ENCODE measurements at places on chromosomes 6 and 20.
A peak's percentile ranks its signal among the peaks of the same experiment; 100 is the strongest.

GRCh38 chr6:2950713-2951112 lies 20.7 kb downstream of the SERPINB6 start:
- DNase-seq: no peak

- DNase-seq: no peak
Observed at GRCh38 chr6:53168516-53169267, 20.1 kb upstream of the GCM1 start.

GRCh38 chr6:158046201-158047126 lies 64.8 kb downstream of the SYNJ2 start:
- DNase-seq: no peak

DNA sequence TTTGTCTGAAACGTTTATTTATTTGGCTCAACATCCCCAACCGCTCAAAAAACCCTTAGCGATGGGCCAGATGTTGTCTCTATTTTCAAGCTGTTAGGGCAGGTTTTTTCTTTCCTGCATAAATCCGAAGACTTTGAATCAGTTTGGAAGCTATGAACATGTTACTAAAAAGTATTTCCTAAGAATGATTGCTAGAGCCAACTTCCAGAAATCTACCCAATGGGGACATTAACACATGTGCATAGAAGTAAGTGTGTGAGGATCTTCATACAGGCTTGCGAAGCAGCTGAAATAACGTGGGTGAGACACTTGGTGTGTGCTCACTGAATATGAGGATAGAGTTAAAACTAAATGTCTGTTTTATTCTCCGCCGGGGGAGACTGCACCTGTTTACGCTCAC lies 106.8 kb downstream of the BCAS1 start:
- no peak for DNase-seq

DNA sequence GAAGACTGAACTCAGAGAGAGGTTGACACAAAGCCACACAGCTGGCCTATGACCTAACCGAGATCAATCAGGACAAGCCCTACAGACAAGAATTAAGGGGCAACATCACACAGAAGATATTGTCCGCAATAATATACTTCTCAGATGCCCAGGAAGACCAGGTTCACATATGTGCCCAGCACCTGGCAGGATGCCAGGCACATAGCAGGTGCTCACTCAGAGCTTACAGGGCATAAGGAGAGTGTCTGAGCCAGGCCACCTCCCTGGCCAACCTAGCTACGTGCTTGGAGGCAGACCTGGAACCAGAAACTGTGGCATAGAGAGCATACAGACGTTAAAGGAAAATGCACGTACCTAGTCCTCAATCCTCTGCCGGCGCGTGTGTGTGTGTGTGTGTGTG lies 87.0 kb upstream of the LRFN2 start:
- DNase-seq: no peak

- DNase-seq: no peak
Observed at GRCh38 chr6:152353440-152353839, 283.7 kb downstream of the SYNE1 start.

DNA sequence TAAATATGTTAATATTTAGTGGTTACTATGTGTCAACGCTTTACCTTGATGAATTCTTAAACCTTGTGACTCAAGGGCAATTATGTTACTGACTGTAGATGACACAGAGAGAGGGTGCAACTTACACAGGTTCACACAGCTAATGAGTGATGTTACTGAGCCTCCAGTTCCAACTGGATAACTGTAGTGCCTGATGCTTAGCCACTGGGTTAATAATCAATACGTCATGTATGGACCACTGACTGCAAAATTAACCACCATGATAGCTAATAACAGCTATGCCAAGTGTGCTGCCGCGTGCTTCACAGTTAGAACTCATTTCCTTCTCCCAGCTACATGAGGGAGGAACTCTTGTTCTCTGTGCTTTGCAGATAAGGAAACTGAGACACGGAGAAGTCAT lies 45.4 kb downstream of the SIRPA start:
- DNase-seq: no peak

GRCh38 chr6:157667211-157668008 lies 155.6 kb upstream of the SNX9 start:
- peak; percentile 36 for DNase-seq

- DNase-seq: no peak
Observed at GRCh38 chr20:53003420-53004154, 31.4 kb downstream of the TSHZ2 start.

DNA sequence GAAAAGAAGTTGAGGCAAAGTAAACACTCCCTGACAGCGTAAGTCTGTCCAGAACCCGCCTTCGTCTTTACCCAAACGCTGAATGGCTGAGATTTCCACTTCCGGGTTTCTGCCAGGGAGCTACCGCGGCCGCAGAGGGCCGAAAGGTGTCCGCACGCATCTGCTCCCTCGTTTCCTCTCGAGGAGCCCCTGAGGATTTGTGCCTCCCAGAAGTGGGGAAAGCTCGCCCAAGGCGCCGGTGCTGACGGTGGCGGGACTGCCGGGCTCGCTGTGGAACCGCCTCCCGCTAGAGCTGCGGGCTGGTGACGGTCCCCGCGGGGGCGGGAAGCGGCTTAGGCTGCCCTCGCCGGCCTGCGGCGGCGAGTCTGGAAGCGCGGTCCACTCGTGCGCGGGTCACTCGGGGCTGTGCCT lies 1760.2 kb upstream of the DEFB115 start:
- peak; percentile 28 for DNase-seq

DNA sequence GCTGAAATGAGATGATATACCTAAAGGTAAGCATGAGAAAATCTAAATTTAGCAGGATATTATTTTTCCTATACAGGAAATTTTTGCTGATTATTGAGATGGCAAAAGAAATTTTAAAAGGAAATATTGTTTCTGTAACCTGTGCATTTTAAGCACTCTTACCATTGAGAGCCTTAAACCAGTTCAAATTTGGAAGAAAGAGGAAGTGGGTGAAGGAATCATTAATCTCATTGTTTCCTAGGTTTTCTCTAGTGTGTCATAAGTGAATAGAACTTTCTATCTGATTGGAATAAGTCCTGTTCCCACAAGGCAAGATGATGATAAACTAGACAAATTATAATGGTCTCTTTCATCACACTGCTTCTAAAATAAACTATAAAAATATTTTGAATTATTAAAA lies 22.4 kb upstream of the FKBP1C start:
- DNase-seq: no peak

DNA sequence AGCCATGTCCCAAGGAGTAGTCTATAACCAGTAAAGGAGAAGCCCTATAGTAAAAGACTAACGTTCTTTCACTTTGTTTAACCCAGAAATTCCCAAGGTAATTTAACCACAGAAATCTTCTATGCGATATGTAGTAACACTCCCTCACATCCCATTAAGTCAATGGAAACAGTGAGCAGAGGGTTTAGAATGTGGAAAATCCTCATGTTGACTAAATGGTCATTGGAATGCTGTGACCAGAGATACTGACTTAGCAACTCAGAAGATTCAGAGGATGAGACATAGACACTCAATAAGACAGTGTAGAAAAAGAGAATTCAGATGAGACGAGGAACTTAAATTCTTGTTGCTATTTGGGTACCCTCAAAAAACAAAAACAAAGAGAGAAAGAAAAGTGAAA lies 562.2 kb upstream of the NOX3 start:
- DNase-seq: no peak

DNA sequence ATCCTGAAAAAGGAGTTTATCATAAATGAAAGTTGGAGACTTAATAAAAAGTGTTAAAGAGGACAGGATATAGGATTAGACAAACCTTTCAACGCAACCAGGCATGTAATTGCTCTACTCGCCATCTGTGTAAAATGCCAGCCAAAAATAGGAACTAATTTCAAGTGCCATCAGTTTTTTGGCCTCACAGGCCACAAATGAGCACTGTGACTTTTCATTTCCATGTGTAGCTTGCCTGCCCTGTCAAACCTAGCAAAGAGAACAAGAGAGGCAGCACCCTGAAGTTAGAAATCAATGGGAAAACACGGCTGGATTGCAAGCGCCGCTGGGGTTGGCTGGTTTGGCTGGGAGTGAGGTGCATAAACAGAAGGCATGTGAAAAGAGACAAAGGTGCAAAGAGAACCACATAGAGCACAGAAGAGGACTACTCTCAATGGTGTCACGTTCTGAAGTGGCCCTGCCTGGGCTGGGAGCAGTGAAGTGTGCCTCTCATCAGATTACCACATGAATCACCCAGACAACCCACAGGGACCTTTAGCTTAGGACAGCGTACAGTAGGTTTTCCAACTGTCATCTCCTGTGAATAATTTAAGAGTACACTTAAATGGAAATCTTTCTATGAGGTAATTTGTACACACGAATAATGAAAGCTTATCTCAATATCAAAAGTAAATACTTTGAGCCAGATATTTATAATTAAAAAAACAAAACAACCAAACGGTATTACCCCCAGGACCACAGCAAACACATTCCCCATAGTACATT lies 78.0 kb upstream of the NHSL1 start:
- no peak for DNase-seq

- DNase-seq: no peak
Observed at GRCh38 chr20:36298795-36299339, 7.3 kb upstream of the DLGAP4 start.

- no peak for DNase-seq
Observed at GRCh38 chr6:130620338-130620781, 206.8 kb upstream of the SMLR1 start.

GRCh38 chr6:112307707-112308106 lies 39.4 kb upstream of the RFPL4B start:
- no peak for DNase-seq

GRCh38 chr20:50572938-50573777 lies 63.0 kb downstream of the PTPN1 start:
- no peak for DNase-seq

GRCh38 chr6:138655828-138656227 lies 117.7 kb upstream of the CCDC28A start:
- no peak for DNase-seq

DNA sequence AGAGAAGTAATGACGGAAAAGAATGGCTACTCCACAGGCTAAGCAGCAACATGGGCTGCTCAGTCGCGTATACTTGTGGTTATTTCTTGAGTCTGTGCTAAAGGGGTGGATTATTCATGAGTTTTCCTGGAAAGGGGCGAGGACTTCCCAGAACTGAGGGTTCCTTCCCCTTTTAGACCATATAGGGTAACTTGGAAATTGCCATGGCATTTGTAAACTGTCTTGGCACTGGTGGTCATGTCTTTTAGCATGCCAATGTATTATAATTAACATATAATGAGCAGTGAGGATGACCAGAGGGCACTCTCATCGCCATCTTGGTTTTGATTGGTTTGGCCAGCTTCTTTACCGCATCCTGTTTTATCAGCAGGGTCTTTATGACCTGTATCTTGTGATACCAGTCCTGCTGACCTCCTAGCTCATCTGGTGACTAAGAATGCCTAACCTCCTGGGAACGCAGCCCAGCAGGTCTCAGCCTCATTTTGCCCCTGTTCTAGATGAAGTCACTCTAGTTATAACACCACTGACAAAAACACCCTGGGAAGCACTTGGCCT lies 11.4 kb downstream of the LBP start:
- no peak for DNase-seq

- DNase-seq: peak; percentile 62
Observed at GRCh38 chr20:25987073-25987927, 290.6 kb upstream of the ZNF337 start.

- DNase-seq: no peak
Observed at GRCh38 chr20:29741894-29742698, 1515.4 kb upstream of the DEFB115 start.

GRCh38 chr6:142378138-142378875 lies 76.5 kb downstream of the ADGRG6 start:
- no peak for DNase-seq

DNA sequence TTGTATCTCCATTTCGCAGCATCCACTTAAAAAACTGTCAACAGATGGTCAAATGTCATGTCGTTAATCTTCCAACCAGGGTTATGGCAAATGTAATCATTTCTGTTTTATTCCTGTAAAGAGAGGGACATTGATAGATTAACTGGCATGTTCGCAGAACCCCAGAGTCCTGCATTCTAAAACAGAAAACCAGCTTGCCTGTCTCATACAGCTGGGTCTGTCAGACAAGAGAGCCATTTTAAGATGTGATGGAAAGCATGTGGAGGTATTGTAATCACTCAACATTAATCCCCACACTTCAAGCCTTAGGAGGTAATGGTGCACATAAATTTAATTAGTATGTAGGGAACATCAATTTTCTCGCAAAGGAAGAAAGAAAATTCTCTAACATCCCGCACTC lies 4.4 kb downstream of the SMLR1 start:
- DNase-seq: no peak

- no peak for DNase-seq
Observed at GRCh38 chr20:23125159-23125558, 39.0 kb upstream of the CD93 start.

DNA sequence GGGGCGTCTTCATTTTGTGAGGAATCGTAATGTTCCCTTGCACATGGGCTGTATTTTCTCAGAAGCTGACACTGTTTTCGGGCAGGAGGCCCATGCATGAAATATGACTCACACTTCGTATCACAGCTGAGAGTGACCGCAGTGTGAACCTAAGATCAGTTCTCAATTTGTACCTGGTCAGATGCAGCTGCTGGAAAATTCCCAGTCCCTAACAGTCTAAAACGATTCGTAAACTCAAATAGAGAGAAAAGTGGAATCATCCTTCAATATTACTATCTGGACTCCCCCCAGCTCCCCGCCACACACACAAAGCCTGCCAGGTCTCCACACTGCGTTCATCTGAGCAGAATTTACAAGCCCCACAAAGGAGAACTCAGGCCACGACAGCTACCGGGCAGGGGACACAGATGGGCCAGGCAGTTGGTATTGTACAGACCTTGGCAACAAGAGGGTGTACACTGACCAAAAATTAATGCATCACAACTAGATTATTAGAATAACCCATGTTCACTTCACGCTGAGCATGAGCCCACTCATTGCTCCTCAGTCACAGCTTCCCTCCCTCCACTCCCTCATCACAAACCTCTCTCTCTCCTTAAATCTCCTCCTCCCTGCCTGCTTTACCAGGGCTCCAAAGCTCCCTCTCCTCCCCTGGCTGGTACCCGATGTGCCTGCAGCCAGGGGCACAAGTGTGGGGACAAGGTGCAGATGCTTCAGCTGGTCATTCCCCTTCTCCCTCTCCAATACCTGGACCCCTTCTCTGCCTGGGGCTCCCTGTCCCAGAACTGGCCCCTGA lies 488.4 kb downstream of the PREX1 start:
- DNase-seq: no peak

GRCh38 chr20:21511485-21511849 lies 2.4 kb downstream of the NKX2-2 start:
- DNase-seq: no peak

Data from stimulated activated CD4-positive, alpha-beta T cell treated with anti-CD3 and anti-CD28 coated beads, Interleukin-4, amount 100 ng/mL, for 1 hour (primary cell).